Left cardiac atrium (tissue), 4 donors: ENCODE measurements at places on chromosomes 11 and 22.

GRCh38 chr11:116790167-116791001 is 1.3 kb downstream of the APOA5 start:
- no peak for DNase-seq

DNA sequence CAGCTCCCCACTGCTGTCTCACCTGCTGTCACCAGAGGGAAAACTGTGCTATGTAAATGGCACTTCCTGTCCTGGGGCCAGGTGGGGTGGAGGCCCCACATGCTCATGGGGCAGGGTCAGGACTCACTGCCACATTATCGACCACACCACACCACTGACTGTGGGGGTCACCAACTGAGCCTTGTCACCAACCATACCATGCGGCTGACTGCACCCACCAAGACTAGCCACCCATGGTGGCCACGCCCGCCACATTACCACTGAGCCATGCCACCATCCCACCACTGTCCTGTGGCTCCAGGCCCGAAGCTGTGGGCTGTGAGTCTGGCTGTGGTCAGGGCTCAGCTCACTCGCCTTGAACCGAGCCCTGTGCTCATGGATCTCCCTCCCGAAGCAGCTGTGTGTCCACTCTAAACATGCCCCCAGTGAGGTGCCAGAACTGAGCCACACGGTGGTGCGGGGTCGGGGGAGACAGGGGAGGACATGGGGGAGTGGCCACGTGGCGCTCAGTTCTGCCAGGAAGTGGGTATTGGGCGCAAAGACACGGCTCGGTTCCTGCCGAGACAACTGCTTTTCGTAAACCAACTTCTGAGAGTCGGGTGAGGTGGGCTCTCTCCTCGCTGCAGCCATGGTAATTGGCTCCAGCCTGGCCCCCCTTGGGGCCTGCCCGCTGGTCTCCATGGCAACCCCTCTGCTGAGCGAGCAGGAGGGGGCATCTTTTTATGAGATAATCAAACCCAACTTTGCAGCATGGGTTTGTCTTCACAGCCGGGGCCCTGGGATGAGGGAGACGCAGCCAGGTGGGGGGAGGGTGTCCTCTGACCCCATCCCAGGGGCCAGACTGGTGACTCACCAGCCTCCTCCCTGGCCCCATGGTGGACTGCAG is 23.2 kb downstream of the RTN4R start:
- DNase-seq = no peak

DNA sequence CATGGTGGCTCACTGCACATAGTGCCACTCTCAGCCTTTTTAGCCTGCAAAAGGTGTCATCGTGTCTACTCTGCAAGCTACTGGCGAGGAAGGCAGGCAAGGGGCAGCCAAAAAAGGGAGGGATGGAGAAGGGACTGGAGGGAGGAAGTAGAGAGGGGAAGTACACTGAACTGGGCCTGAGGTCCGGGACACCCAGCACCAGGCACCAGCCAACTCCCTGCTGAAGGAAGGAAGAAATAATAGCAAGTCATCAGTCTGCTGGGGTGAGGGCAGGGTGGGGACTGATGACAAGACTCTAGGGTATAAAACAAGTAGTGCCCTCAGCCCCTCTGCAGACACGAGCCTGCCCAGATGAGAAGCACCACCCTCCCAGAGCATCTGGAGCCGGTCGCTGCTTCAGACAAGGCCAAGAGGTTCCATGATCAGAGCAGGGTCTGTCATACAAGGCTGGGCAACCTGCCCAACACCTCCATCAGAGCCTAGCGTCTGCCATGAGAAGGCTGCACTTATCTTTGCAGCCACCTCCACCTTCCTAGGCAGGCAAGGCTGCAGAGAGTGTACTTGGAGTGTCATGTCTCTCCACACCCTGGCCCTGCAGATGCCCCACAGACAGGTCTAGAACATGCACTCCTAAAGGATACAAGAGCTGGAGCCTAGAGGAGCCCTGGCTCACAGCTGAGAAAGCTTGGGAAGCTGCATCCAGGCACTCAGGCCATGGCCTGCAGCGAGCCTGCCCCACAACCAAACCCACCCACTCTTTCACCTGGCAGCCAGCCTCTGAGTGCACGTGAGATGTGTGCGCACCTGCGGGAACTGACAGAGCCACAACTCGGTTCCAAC is 9.0 kb upstream of the COMT start:
- no peak for DNase-seq

DNA sequence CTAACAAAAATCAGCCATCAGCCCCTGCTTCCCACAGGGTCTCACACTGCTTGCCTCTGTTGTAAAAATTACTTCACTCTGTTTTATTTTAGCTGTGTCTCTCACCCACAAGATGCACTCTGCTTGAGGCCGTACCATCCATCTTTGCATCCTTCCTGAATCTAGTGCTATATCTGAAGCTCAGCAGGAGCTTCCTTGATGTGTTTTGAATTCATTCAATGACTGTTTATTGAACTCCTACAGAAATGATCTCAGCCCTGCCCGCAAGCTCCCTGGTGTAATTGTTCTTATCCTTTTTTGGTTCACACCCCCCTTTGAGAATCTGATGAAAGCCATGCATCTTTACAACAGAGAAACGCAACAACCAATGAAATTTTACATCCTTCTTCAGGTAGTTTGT is 310.2 kb upstream of the ZC3H12C start:
- DNase-seq = no peak

- DNase-seq = no peak
Measured at GRCh38 chr11:10641177-10641911, 52.2 kb downstream of the IRAG1 start.

- DNase-seq = no peak
Measured at GRCh38 chr11:10164621-10165020, 129.4 kb downstream of the SBF2 start.

- DNase-seq = no peak
Measured at GRCh38 chr11:95563173-95563572, 226.4 kb downstream of the FAM76B start.
